CD4-positive, alpha-beta T cell treated with Interferon gamma for 1 hour (primary cell): ENCODE measurements at places on chromosomes 16 and 17.

DNA sequence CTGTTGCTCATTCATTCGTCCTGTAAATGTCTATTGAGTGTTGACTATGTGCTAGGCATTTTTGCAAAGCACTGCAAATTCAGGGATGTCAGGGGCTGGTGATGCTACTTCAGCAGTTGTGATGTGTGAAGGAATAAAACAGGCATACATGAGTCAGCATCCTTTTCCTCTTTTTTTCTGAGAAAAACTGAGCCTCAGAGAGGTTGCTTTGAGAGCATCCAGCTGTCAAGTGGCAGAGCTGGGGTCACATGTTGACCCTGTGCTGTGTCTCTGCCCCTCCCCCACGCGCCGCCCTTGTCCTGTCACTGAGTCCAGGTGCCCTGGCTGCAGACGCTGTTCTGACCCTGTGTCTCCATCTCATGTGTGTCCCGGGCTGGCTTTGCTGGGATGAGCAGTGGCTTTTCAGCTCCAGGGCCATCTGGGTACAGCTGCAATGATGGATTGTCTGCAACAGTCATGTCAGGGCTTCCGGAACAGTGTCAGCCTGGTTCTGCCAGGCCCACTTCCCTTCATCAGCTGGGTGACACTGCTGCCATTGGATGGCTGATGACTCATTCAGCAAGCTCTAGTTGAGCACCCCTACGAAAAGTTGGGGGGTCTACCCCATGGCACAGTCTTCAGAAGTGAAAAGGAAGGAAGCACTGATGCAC lies 14.9 kb downstream of the SEC14L5 start:
- DNase-seq: no peak

DNA sequence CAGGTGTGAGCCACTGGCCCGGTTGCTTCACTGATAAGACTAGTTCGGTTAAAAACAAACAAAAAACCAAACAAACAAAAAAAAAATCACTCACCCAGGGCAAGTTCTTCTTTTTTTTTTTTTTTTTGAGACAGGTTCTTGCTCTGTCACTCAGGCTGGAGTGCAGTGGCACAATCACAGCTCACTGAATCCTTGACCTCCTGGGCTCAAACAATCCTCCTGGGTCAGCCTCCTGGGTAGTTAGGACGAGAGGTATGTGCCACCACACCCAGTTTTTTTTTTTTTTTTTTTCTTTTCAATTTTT lies 119.5 kb upstream of the CORO6 start:
- no peak for DNase-seq

- DNase-seq: no peak
These were observed 488 bp downstream of the SENP3 start for GRCh38 chr17:7562208-7562605.

DNA sequence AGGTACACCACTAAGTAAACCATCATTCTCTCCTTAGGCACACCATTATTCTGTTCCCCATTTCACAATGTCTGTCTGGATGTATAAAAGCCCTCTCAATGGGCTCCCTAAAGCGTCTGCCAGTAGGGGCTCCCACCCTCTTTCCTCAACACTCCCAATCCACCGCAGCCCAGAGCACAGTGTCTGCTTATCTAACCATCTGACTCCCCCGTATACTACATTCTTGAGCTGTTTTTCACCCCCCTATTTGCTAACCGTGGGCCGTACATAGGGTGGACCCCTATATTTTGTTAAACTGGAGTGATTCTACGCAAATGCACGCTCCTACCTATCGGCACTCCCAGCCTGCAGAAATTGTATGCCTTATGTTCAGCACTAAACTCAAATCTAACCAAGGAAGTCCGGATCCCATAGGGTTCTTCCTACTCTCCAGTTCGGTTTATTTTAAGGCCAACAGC lies 685 bp upstream of the PSMD3 start:
- DNase-seq: no peak

- no peak for DNase-seq
These were observed 130.6 kb downstream of the NLK start for GRCh38 chr17:28173031-28173561.

GRCh38 chr17:34663714-34664113 lies 84.3 kb downstream of the TMEM132E start:
- no peak for DNase-seq

- DNase-seq: no peak
These were observed 39.4 kb upstream of the CHMP6 start for GRCh38 chr17:80952291-80952690.
